BJ (cell line): ENCODE measurements at places on chromosomes 1 and 21.

- DNase-seq = no peak
Observed at GRCh38 chr1:168637350-168637991, 61.1 kb downstream of the XCL1 start.

GRCh38 chr21:36104317-36105300, 30.3 kb upstream of the CBR3 start:
- no peak for DNase-seq

GRCh38 chr21:26447932-26448475, 125.1 kb downstream of the CYYR1 start:
- DNase-seq = no peak

DNA sequence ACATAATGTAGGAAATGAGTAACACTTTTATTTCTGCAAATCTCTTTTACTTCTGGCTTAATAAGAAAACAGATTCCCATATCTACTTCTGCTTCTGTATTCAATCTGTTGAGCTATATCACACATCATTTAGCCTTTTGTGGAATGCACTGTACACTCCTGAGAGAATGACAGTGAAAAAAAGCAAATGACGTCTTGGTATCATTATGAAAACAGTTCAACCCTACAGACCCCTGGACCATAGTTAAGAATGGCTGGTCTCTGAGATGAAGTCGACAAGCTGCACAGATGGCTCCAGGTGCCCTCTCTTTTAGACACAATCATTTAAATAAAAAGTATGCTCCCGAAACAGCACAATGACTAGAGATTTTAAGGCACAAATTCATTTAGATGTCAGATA, 247.0 kb downstream of the RERE start:
- DNase-seq = no peak

DNA sequence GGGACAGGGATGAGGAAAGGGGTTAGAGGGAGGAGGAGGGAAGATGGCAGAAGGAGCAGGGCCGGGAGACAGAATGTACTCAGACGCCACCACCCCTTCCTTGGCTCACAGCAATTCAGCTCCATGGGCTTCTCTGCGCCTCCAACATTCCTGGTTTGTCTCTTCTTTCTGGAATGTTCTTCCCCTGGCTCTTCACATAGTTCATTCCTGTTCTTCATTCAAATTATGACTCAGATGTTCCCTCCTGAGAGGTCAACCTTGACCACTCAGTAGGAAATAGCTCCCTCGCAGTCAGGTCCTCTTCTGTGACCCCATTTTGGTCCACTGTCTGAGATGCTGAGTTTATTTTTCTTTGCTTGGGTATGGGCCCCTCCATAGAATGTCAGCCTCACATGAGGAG, 203.2 kb downstream of the C1orf94 start:
- DNase-seq = no peak

GRCh38 chr1:85128316-85128715, 72.5 kb downstream of the SYDE2 start:
- DNase-seq = peak; percentile 22

- DNase-seq = no peak
Observed at GRCh38 chr1:228358039-228358763, 48.4 kb downstream of the TRIM11 start.
